Activated CD4-positive, alpha-beta T cell treated with anti-CD3 and anti-CD28 coated beads, Interleukin-2, amount 50 U/mL, for 48 hours (primary cell): ENCODE measurements at places on chromosomes 6 and 20.
A peak's percentile ranks its signal among the peaks of the same experiment; 100 is the strongest.

- DNase-seq: no peak
Measured at GRCh38 chr20:58670102-58670501, 19.0 kb downstream of the STX16 start.

DNA sequence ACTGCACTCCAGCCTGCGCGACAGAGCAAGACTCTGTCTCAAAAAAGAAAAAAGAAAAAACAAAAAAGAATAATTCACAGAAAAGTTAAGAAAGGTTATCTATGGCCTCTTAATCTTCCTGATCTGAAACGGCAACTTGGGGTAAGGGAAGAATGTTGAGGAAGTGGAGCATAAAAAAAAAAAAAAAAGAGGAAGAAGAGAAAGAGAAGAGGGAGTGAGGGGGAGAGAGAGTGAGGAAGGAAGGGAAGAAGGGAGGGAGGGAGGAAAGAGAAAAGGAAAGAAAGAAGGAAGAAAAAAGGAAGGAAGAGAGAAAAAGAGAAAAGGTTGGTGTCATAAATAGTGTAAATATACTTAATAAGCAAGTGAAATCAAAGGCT lies 68.9 kb upstream of the NCOA3 start:
- DNase-seq: no peak

DNA sequence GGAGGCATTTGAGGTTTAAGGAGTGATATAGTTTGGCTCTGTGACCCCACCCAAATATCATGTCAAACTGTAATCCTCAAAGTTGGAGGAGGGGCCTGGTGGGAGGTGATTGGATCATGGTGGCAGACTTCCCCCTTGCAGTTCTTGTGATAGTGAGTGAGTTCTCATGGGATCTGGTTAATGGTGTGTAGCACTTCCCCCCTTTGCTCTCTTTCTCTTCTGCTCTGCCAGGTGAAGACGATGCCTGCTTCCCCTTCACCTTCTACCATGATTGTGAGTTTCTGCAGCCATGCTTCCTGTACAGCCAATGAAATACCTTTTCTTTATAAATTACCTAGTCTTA lies 1.7 kb upstream of the HDDC2 start:
- no peak for DNase-seq

DNA sequence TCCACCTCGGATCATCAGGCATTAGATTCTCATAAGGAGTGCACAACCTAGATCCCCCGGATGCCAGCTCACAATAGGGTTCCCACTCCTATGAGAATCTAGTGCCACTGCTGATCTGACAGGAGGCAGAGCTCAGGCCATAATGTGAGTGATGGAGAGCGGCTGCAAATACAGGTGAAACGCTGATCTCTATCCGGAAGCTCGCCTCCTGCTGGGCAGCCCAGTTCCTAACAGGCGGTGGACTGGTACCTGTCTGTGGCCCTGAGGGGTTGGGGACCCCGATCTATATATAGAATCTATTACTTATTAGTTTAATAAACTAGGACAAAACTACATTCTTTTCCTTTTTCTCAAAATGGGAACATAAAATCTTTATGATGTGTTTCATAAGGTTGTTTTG lies 741.9 kb downstream of the RFPL4B start:
- no peak for DNase-seq

DNA sequence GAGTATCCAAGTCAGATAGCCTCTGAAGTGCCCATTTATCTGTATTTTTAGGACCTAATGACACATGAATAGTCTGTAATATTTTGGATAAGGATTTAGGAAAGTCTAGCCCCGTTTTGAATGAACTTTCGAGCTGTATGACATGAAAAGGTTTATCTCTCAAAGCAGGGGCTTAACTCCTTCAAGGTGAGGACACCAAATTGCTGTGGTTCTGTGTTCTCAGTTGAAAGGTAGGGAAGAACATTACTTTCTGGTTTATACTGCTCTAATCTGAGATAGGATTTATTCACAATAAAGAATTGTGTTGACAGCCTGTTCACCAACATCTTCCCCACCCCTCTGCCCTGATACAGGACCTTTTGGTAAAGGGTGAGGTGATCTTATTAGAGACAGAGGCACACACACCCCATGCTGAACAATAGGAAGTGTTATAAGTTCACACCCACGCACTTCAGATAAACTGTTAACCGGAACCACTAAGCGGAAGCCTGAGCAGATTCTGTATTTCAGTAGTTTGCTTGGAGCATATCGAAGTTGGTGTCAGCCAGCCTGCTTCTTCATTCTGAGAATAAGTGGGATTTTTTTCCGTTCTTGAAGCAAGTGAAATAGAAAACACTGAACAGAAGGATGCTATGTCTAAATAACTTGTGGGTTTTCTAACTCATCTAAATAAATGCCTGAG lies 223.3 kb downstream of the TMEM242 start:
- peak; percentile 29 for DNase-seq

DNA sequence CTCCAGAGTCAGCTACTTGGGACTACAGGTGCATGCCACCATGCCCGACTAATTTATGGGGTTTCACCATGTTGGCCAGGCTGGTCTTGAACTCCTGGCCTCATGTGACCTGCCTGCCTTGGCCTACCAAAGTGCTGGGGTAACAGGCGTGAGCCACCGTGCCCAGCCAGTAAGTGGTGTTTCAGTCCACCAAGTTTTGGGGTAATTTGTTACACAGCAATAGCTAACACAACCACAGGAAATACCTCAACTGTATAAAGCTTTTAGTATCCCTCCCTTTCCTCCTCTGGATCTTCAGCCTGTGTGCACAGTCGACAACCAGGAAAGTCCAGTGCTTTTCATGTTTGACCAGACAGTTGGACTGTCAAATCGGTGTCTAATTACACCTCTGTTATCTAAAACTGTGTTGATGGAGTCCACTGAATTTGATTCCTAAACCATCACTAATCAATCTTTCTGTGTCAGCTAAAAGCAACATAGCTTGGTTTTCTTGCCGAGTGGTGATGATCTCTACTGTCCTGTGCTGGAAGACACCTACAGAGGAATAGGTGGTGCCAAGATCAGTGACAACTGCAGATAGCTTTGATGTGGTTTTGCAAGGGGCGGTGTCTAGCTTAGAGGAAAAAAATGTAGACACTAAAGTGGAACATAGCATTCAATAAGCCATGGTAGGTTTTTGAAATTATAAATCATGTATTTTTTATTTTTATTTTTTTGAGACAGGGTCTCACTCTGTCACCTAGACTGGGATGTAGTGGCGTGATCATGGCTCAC lies 22.2 kb upstream of the ZBTB2 start:
- peak; percentile 18 for DNase-seq

- DNase-seq: no peak
Measured at GRCh38 chr6:144500892-144501291, 215.8 kb downstream of the UTRN start.

DNA sequence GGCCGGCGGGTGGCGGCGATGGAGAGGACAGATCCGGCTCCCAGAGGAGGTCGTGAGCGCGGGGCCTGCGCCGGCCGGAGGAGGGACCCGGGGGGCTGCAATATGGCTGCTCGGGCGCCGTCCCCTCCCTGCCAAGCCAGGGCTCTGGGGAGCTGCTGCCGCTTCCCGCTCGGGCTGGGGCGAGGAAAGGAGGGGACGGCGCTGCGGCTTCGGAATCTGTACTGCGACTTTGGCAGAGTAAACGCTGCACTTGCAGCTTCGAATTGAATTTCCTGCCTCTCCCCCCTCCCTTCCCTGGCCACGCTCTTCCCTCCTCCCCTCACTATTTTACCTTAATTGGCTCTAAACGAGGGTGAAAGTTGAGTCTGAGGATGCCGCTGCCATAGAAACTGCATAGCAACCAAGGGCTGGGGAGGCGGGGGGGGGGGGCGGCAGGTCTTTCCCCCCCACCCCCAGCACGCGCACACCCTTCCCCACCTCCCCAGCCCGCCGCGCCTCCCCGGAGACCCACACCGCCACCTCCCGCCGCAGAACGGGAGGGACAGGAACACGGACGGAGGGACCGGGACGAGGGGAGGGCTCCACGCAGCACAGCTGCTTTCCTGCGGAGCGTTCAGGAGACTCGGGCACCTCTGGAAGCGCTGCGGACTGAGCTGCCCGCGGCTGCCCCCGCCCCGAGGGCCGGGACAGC lies 93.9 kb downstream of the RNASET2 start:
- DNase-seq: peak; percentile 38
